ENCODE measurements at places on chromosomes 3 and 15. TPM values are rescaled to one million over a fixed set of nuclear protein-coding genes. Genes with fewer than 3 reads are reported as not detected.
A peak's percentile ranks its signal among the peaks of the same experiment; 100 is the strongest.

DNA sequence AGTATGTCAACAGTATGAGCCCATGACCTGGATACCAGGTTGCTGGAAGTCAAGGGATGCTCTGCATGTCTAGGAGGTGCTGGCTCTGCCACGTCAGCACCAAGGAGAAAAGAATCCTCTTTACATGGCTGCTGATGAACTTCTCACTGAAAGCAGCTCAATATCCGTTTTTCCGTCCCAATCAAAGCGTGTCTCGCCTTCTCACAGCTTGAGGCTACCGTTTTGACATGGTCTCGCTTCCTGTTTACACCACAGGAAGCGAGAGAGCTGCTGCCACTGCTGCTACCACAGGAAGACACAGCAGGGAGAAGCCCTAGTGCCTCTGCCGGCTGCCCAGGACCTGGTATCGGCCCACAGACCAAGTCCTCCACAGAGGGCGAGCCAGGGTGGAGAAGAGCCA is 27.3 kb downstream of the STARD5 start:
- H3K4me1 ChIP-seq: peaks cover 3% of the 10 kb centered on the region
- H3K27ac ChIP-seq: no peak overlapping the region
- H3K4me3 ChIP-seq: no peak overlapping the region
- H3K36me3 ChIP-seq: no peaks in the 10 kb centered on the region
- no peak for DNase-seq
- peaks cover 5% of the 10 kb centered on the region for H3K27me3 ChIP-seq

DNA sequence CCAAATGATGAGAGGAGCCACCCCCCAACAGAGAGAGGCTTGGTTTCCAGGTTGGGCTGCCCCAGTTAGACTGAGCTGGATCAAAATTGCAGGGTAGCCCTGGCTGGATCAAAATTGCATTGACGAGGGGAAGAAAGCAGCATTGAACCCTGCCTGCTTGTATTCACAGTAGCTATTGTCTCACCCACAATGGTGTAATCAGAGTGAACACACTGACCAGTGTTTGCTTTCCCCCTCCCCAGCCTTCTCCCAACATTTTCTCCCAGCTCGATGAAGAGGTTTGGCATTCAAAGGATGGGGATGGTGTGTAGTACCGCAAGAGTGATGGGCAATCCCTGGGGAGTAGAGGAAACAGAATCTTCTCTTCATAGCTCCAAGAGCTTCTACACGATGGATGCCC is 223.8 kb downstream of the ADAMTS9 start:
- H3K27me3 ChIP-seq: no peaks in the 10 kb centered on the region
- no peak overlapping the region for H3K27ac ChIP-seq
- no peaks in the 10 kb centered on the region for H3K36me3 ChIP-seq
- no peak for DNase-seq
- no peaks in the 10 kb centered on the region for H3K4me1 ChIP-seq

DNA sequence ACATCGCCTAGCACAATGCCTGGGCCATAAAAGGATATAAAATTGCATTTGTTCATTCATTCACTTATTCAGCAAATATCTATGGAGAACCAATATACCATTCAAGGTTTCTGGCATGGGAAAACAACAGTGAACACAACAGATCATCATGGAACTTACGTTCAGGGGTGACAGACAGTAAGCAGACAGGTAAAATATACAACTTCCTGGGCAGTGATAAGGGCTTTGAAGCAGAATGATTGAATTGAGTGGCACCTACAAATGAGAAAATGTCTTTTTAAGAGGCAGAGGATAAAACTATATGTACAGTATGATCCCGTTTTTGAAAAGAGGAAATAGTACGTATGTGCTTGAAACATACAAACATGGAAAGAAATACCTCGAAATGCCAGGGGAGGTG is 39.2 kb downstream of the CMTM7 start:
- no peak overlapping the region for H3K27ac ChIP-seq
- no peak overlapping the region for H3K4me3 ChIP-seq
- H3K36me3 ChIP-seq: no peaks in the 10 kb centered on the region
- H3K4me1 ChIP-seq: no peaks in the 10 kb centered on the region

GRCh38 chr3:82505079-82505756 is 743.8 kb upstream of the GBE1 start:
- no peaks in the 10 kb centered on the region for H3K36me3 ChIP-seq
- no peak for DNase-seq
- no peaks in the 10 kb centered on the region for H3K27me3 ChIP-seq
- no peak overlapping the region for H3K27ac ChIP-seq
- no peak overlapping the region for H3K4me3 ChIP-seq
- H3K4me1 ChIP-seq: no peaks in the 10 kb centered on the region

DNA sequence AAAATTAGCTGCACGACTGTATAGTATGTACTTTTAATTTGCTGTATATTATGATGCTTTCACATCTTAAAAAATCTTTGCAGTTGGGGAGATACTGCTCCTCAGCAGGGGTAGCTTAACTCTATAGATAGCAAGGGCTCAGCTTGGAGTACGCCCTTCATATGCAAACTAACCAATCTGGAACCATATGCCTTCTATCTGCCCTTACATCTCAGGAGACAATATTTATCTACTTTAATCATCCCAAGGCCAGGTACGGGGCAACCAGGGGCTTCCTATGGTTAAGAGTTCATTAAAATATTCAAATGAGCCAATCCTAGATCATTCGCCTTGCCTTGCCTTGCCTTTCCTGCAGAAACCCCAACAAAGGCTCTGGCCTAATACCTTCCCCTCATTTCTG is 204.1 kb upstream of the ZBTB20 start:
- H3K27me3 ChIP-seq: no peaks in the 10 kb centered on the region
- H3K27ac ChIP-seq: no peak overlapping the region
- H3K36me3 ChIP-seq: no peaks in the 10 kb centered on the region
- no peaks in the 10 kb centered on the region for H3K4me1 ChIP-seq
- no peak for DNase-seq
- H3K4me3 ChIP-seq: no peak overlapping the region

DNA sequence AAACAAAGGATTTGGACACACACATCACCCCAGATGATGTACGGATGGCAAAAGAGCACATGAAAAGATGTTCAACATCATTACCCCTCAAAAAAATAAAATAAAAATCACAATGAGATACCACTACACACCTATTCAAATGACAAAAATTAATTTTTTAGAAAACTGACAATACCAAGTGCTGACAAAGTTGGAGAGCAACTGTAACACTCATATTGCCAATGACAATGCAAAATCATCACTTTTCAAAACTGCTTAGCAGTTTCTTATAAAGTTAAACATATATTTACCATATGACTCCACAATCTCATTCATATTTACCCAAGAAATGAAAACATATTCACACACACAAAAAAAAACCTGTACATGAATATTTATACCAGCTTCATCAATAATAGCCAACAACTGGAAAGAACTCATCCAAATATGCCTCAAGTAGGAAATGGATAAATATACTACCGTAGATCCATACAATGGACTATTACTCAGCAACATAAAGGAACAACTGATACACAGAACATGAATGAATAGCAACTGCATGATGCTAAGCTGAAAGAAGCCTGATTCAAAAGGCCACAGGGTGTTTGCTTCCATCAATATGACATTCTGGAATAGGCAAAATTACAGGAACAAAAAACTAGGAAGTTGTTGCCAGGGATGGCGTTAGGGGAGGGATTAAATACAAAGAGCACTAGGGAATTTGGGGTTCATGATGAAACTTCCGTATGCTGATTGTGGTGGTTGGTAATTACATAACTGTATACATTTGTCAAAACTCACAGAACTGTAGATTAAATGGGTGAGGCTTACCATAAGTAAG is 1.3 kb downstream of the FSIP1 start:
- H3K4me3 ChIP-seq: peak overlapping the region; percentile 90
- no peaks in the 10 kb centered on the region for H3K27me3 ChIP-seq
- no peak overlapping the region for H3K27ac ChIP-seq

DNA sequence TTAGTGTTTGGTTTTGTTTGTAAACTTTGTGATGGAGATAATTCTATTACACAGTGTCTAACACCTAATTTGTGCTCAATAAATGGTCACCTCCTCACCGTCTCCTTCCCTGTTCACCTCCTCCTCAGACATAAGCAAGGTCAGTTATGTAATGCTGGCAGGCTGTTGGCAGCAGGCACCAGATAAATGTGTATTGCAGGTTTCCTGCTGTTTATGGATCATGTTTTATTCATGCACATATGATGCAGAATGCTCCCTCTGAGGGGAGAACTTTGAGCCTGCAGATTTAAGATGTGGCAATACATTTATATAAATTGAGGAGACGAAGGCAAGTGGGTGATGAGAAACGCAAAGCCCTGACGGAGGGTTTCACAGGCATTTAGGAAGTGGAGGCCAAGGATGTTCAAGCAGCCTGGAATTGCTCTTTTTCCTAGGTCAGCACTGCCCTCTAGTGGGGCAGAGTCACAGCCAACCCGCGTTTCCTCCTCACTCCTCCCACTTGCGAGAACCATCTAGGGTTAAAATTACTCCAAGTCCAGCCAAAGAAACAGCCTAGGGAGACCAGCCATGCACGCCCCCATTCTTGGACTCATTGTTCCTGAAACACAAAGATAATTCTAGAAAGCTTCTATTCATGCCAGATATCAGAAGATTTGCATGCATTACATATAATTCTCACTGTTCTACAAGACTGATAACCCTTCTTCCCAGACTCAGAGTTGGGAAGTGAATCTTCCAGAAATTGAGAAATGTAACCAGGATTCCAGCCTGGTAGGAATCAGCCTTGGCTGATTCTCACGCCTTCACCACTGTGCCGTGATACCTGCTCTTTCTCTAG is 228.7 kb downstream of the SLCO3A1 start:
- H3K4me1 ChIP-seq: 0 out of 2 replicates have a peak, but pooled peaks cover 2% of the 10 kb centered on the region
- no peaks in the 10 kb centered on the region for H3K27me3 ChIP-seq
- H3K27ac ChIP-seq: no peak overlapping the region
- peak; percentile 88 for DNase-seq
- no peak overlapping the region for H3K4me3 ChIP-seq
- no peaks in the 10 kb centered on the region for H3K36me3 ChIP-seq

DNA sequence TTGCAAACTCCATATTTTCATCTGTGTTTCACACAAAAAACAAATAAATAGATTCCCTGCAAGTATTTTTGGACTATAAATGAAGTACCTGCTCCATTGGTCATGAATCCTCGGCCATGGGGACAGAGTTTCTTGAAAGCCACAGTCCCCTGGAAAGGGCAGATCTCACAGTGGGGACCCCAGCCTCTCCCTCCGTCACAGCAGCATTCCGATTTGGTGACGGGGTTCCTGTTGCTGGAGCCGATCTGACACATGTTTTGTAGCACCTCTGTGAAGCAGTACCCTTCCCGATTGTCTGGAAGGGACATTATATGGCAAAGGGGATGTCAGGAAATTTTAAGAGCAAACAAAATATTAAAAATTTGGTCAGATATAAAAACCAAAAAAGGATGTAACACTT is 96.2 kb downstream of the DUT start:
- DNase-seq: no peak
- H3K4me1 ChIP-seq: peaks cover 11% of the 10 kb centered on the region
- H3K27ac ChIP-seq: no peak overlapping the region
- peaks cover 11% of the 10 kb centered on the region for H3K36me3 ChIP-seq
- H3K27me3 ChIP-seq: no peaks in the 10 kb centered on the region
- no peak overlapping the region for H3K4me3 ChIP-seq

DNA sequence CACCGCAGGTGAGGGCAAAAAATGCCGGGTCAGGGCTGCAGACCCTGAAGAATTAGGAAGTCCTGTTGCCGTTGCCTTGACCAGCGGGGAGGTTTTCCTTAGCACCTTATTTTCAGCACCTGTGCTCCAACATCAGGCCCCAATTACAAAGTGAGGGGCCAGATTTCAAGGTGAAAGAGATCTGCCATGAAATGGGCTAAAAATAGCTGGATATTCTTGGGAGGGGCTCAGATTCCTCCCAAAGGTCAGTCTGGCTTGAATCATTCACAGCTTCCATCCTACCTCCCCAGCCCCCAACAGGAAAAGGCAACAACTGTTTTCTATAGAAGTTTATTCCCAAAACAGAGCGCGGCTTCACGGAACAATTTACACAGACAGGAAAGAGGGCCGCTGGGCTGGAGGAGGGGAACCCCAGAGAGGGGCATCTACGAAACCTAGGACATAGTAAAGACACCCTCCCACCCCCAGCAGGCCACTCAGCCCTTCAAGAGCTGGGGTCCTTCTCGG is 941 bp upstream of the SLC26A6 start:
- peak overlapping the region; percentile 25 for H3K27ac ChIP-seq
- no peaks in the 10 kb centered on the region for H3K36me3 ChIP-seq
- 0 out of 2 replicates have a peak, but pooled peaks cover 9% of the 10 kb centered on the region for H3K4me1 ChIP-seq
- H3K27me3 ChIP-seq: no peaks in the 10 kb centered on the region
- H3K4me3 ChIP-seq: peak overlapping the region; percentile 73

GRCh38 chr15:27645672-27646071 is 453.4 kb downstream of the OCA2 start:
- DNase-seq: no peak
- H3K27ac ChIP-seq: no peak overlapping the region
- no peaks in the 10 kb centered on the region for H3K4me1 ChIP-seq
- H3K36me3 ChIP-seq: no peaks in the 10 kb centered on the region
- H3K4me3 ChIP-seq: no peak overlapping the region

- H3K4me3 ChIP-seq: no peak overlapping the region
- no peaks in the 10 kb centered on the region for H3K27me3 ChIP-seq
- H3K36me3 ChIP-seq: no peaks in the 10 kb centered on the region
- DNase-seq: no peak
These were observed 166.2 kb downstream of the CHDH start for GRCh38 chr3:53680028-53680427.

DNA sequence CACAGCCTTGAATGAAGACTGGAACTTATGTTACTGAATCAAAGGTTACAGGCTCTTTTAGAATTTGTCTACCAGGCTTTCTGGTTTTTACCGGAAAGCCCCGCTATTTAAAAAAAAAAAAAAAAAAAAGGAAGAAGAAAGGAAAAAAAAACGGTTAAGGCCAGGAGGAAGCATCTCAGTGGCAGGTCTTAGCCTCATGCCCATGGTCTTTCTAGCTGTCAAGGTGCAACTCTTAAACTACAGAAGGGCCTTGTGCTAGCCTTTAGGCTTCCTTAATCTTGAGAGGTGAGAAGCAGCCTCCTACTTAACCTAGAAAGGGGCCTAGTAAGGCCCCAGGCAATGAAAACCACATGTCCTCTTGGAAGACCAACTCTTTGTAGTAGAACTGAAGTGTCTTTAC is 77.5 kb downstream of the TBC1D5 start:
- no peaks in the 10 kb centered on the region for H3K27me3 ChIP-seq
- H3K27ac ChIP-seq: no peak overlapping the region
- H3K36me3 ChIP-seq: no peaks in the 10 kb centered on the region
- H3K4me1 ChIP-seq: no peaks in the 10 kb centered on the region

- no peak for DNase-seq
- no peak overlapping the region for H3K4me3 ChIP-seq
- H3K27me3 ChIP-seq: no peaks in the 10 kb centered on the region
- H3K27ac ChIP-seq: no peak overlapping the region
- no peaks in the 10 kb centered on the region for H3K4me1 ChIP-seq
- H3K36me3 ChIP-seq: no peaks in the 10 kb centered on the region
These were observed 231.5 kb upstream of the SGO1 start for GRCh38 chr3:20417388-20418108.

The C15orf40 gene
- total RNA-seq: 11.2 TPM

The SLCO2A1 gene
- total RNA-seq: not detected

The IMPG2 gene
- total RNA-seq: 0.20 TPM

The SPINT1 gene
- not detected for total RNA-seq

The HIGD2B gene
- not detected for total RNA-seq

The C3orf85 gene
- total RNA-seq: not detected

Data from SJCRH30 (cell line).